ENCODE measurements at places on chromosomes 4 and X.

- DNase-seq, result no peak
Observed at GRCh38 chr4:4438891-4439290, 52.0 kb downstream of the NSG1 start.

- no peak for DNase-seq
Observed at GRCh38 chr4:104436542-104436941, 58.2 kb downstream of the CXXC4 start.

GRCh38 chrX:39820938-39821708 lies 276.6 kb downstream of the BCOR start:
- peak; percentile 45 for DNase-seq

- DNase-seq, result no peak
Observed at GRCh38 chrX:99001286-99001685, 1408.8 kb downstream of the PCDH19 start.

- DNase-seq, result no peak
Observed at GRCh38 chrX:140815868-140816267, 106.3 kb downstream of the LINC00632 start.

DNA sequence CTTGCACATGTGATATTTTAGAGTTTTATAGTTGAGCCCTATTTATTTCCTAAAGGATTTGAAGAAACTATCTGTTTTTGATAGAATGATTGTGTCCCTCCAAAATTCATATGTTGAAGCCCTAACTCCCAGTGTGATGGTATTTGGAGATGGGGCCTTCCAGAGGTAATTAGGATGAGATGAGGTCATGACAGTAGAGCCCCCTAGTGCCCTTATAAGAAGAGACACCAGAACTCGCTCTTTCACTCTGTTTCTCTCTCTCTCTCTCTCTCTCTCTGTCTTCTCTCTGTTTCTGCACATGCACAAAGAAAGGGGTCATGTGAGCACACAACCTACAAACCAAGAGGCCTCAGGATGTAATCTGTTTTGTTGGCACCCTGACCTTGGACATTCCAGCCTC lies 921.9 kb upstream of the DIAPH2 start:
- DNase-seq, result no peak

DNA sequence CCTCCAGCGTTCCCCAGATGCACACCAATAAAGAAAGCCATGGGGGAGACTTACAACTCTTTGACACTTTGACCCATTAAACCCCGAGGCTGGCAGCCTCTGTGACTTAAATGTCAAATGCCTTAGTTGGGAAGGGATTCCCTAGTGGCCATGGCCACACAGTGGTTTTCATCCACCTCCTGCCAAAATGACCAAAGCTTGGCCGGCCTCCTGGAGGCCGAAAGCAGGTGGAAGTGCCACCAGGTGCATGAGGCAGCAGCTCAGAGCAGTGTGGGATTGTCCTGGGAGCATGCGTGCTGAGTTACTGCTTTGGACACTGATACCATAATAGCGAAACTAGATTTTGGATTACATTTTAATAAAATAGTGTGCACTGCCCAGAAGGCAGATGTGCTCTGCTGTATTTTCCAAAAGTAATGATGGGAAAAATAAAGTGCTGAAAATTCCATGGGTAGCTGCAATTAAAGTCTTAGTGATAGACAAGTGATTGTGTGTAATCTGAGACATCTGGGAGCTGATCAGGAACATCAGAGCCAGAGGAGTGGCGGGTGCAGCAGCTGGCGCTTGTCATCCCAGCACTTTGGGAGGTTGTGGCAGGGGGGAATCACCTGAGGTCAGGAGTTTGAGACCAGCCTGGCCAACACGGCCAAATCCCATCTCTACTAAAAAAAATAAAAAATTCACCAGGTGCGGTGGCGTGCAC lies 39.8 kb upstream of the TADA2B start:
- no peak for DNase-seq

GRCh38 chrX:150569155-150569477 lies 695 bp downstream of the MTM1 start:
- DNase-seq, result no peak

DNA sequence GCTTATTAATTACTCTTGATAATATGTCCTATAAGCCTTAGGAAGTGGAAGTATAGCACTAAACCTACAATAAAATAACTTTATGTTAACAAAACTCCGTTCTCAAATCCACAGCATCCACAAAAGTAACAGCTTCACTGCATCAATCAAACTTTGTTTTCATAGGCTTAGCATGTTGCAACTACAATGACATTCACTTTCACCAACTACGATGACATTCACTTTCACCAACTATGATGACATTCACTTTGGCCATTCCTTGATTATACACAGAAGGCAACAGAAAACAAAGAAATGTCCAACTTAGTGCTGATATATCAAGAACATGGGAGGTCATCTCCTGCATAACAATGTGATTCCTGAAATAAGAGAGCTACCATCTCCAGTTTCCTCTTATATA lies 44.3 kb downstream of the FBXL5 start:
- no peak for DNase-seq

GRCh38 chr4:7777017-7777710 lies 162.5 kb downstream of the AFAP1 start:
- DNase-seq, result no peak

- DNase-seq, result no peak
Observed at GRCh38 chrX:133793626-133794025, 191.8 kb downstream of the GPC3 start.

- DNase-seq, result no peak
Observed at GRCh38 chr4:78057135-78057599, at the start of gene FRAS1. FRAS1 (plus strand) TSS chr4:78057323; CDS start chr4:78058010, 687 bp downstream.

- DNase-seq, result no peak
Observed at GRCh38 chr4:41256740-41257256, at the start of gene UCHL1. UCHL1 (plus strand) TSS chr4:41256928; CDS start chr4:41256977, 49 bp downstream.

- DNase-seq, result no peak
Observed at GRCh38 chr4:73518340-73518739, 36.8 kb downstream of the AFM start.

- no peak for DNase-seq
Observed at GRCh38 chrX:153392642-153393321, 8.4 kb downstream of the PNMA6E start.

DNA sequence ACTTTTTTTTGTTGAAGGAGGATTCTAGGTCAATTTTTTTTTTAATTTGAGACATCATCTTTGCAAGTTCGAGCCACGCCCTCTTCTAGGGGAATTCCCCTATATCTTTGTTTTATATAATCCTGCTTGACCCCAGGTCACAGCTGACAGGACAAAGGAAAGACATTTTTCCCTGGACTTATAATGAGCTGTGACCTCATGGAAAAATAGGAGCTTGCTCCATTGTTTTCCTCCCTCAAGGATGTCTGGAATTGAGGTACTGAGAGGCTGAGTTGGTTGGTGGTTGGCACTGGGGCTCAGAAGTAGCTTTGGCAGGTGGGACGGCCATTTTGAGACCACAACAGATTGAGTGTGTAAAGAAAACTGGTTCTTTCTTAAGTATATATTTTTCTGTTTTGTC lies 49.0 kb downstream of the GBA3 start:
- DNase-seq, result no peak

- DNase-seq, result no peak
Observed at GRCh38 chr4:65624651-65625050, 45.6 kb downstream of the EPHA5 start.

DNA sequence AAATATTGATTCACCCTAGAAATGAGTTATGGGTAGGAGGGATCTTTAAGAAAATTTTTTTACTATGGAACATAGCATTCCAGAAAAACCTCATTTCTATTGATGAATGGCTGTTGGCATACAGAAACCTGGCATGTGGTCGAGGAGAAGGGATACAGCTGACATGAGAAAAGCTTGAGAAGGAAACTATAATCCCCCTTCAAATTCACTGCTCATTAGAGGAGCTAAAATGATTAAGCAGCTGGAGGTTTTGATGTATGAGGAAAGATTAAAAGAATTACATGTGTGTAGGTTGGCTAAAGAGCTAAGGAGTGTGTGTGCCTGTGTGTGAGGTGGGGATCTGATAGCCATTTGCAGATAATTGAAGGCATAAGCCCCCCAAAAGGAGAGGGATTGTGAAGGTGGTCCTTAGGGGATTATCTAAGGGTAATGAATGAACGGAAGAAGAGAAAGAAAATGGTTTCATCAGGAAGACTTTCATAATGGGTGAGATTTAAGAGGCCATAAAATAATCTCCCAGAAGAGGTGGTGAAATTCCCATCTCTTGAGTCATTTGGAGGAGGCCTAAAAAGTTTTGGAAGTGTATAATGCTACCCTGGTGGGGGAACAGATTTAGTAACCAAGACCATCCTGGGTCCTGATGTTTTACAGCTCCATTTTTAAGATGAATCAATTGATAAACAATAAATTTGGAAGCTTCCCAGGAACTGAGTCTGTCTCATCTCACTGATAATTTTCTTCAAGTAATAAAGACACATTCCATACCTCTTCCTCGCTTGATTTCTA lies 272.0 kb upstream of the HAND2 start:
- DNase-seq, result no peak
